SW480 (cell line): ENCODE measurements at places on chromosomes 4 and X.
A peak's percentile ranks its signal among the peaks of the same experiment; 100 is the strongest.

GRCh38 chrX:70062961-70063550 lies 799 bp downstream of the OTUD6A start:
- no peak for DNase-seq

GRCh38 chrX:57821703-57822387 lies 88.4 kb downstream of the ZXDA start:
- DNase-seq = peak; percentile 64

- DNase-seq = no peak
Measured at GRCh38 chrX:100973411-100973810, 3.9 kb downstream of the ARL13A start.

DNA sequence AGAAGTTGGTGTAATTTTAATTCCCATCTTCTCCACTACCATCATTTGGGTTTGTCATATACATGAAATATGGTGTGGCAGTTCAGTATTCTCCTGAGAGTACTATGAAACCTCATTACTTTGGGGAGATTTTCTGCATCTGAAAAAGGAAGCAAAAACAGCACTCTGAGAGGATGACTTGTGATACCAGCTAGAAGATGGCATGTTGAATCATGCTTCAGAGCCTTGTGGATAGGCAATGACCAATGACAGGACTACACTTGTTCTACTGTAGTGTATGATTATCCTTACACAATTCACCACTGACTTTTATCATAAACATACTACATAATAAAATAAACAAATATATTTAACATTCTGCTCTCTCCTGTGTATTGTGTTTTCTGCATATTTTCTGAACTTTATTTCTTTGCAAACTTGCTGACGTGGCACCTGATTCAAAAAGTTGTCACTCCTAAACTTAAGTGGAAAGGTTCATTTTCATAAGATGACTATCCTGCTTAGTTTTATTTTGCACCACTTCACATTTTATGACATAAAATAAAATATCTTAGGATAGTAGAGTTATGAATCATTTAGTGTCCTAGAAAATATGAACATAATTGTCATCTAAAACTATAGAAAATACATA lies 991.3 kb downstream of the FSTL5 start:
- no peak for DNase-seq

GRCh38 chr4:38131371-38132091 lies 171.3 kb downstream of the PTTG2 start:
- peak; percentile 84 for DNase-seq

DNA sequence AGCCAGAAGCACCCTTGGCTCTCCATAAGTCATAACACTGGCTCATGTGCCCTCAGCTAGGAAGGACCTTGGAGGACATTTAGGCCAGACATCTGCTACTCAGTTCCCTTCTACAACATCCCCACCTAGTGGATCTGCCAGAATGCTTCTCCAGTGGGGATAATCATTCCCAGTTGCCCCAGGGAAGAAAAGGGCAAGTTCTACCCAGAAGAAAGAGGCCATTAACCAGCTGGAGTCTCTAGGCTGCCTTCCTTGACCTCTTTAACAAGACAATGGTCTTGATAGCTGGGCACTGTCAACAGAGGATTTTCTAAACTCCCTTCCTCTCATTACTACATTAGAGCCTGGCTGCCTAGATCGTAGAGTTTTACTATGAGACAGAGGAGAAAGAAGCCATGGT lies 42.0 kb downstream of the LGI2 start:
- peak; percentile 32 for DNase-seq

GRCh38 chr4:171676555-171677215 lies 136.5 kb upstream of the GALNTL6 start:
- no peak for DNase-seq

- peak; percentile 3 for DNase-seq
Measured at GRCh38 chr4:89438102-89438831, 130.7 kb upstream of the GPRIN3 start.

DNA sequence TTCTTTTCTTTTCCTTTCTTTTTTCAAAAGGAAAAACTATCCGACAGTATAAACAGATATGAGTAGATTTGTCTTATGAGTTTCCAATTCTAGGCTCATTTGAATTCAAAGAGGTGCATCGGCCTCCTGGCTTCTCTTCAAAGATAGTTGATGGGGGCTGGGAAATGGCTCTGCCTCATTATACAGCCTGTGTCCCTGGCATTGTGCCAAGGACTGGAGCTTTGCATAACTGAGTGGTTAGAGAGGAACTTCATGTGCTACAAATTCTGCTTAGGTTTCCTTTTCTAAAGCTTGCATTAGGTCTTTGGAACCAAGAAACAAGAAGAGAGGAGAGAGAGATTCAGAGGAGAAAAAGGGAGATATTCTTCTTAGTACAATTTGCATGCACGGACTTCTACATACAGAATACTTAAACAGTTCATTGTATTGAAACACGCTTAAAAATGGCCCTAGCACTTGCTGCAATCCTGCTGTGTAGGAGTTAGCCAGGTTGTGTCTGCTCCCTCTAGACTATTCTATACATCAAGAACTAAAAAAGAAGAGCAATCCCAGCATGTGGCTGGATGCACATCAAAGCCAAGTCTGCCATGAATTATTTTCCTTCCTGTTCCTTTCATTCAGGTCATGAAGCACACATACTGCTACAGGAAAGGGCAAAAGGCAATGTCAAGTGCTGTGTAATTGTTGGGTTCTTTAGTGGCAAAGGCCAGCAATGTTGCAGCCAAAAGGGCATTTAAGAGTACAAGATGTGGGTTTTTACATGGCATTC lies 70.9 kb downstream of the INTS12 start:
- DNase-seq = peak; percentile 2

DNA sequence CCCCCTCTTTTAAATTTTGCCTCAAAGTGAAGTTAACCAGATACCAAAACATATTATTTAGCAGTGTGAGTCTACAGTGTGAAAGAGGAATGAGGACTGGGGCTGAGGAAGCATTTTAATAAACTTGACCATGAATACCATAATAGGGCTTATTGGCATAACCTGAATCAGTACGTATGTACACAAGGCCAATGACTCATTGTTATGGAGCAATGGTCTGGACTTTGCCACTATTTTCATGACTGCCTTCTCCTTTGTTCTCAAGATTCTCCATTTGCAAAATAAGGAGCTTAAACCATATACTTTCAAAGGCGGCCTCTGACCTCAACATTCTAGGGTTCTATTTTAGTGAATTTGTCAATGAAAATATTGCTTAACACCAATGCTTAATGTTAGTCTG lies 102.8 kb upstream of the OR13H1 start:
- DNase-seq = peak; percentile 0

GRCh38 chrX:146264763-146265375 lies 447.2 kb downstream of the SLITRK2 start:
- no peak for DNase-seq

DNA sequence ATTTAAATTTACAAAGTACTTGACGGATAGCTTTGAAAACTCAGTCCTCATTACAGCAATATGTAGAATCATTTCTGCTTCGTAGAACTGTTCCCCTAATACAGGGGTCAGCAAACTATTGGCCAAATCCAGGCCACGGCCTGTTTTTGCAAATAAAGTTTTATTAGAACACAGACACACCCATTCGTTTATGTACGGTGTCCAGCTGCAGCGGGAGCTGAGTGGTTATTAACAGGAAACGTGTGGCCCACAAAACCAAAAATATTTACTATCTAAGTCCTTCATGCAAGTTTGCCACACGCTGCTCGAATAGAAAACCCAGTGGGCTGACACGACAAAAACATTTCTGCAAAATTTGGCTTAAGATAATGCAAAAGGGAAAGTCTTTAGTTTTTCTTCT lies 146.5 kb downstream of the AFAP1 start:
- no peak for DNase-seq

DNA sequence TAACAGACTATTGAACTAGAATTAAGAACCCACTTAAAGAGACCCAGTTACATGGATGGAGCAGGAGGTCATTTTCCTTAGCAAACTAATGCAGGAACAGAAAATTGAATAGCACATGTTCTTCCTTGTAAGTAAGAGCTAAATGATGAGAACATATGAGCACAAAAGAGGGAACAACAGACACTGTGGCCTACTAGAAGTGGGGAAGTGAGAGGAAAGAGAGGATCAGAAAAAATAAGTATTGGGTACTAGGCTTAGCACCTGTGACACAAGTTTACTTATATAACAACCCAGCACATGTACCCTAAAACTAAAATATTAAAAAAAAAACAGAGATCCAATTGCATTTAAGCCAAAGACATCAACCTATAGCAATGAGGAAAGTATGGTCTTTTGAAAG lies 26.2 kb downstream of the ARAP2 start:
- no peak for DNase-seq

DNA sequence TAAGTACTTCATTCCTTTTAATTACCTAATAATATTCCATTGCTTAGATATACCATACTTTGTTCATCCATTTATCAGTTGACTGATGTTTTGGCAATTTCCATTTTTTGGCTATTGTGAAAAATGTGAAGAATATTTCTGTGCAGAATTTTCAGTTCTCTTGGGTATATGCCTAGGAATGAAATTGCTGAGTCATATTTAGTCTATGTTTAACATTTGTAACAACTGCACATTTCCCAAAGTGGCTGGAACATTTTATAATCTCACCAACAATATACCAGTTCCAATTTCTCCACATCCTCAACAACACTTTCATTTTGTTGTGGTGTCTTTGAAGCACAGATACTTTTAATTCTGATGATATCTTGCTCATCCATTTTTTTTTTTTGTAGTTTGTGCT lies 215.5 kb downstream of the PDGFC start:
- no peak for DNase-seq
